IMR-90 (cell line): ENCODE measurements at places on chromosomes 5 and 9. TPM values are rescaled to one million over a fixed set of nuclear protein-coding genes. Genes with fewer than 3 reads are reported as not detected.
A peak's percentile ranks its signal among the peaks of the same experiment; 100 is the strongest.

RASGEF1C gene
- polyA plus RNA-seq: not detected in 2 replicates

PTPRD gene
- polyA plus RNA-seq: 0.07 and 0.09 TPM in 2 replicates

BTNL3 gene
- polyA plus RNA-seq: not detected in 2 replicates

CRHBP gene
- polyA plus RNA-seq: 0.09 and 0.27 TPM in 2 replicates

PTPN3 gene
- 0.79 and 0.89 TPM in 2 replicates for polyA plus RNA-seq

DNA sequence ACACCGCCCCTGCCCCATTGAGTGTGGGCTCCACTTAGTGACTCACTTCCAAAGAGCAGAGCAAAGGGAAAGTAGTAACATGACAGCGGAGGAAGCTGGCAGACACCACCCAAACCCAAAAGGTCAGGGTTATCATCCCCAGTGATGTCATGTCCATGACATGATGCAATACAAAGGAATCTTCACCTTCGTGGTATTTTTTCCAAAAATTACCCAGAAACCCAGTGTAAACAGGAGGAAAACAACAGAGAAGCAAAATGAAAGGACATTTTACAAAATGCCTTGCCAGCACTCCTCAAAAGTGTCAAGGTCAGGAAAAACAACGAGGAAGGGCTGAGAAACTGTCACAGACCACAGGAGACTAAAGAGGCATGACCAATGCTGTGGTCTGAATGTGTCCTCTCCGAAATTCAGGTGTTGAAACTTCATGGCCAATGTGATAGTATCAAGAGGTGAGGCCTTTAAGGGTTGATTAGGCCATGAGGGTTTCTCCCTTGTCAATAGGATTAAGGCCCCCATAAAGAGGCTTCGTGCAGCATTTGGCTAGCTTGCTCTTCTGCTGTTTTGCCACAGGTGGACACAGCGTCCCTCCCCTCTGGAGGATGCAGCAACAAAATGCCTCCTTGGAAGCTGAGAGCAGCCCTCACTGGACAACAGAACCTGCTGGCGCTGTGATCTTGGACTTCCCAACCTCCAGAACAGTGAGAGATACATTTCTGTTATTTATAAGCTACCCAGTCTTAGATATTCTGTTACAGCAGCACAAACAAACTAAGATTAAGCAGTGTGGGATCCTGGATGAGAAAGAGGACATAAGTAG, 30.5 kb upstream of the MED10 start:
- DNase-seq: peak; percentile 1

GRCh38 chr5:35826056-35826455, 30.6 kb upstream of the IL7R start:
- DNase-seq: no peak

DNA sequence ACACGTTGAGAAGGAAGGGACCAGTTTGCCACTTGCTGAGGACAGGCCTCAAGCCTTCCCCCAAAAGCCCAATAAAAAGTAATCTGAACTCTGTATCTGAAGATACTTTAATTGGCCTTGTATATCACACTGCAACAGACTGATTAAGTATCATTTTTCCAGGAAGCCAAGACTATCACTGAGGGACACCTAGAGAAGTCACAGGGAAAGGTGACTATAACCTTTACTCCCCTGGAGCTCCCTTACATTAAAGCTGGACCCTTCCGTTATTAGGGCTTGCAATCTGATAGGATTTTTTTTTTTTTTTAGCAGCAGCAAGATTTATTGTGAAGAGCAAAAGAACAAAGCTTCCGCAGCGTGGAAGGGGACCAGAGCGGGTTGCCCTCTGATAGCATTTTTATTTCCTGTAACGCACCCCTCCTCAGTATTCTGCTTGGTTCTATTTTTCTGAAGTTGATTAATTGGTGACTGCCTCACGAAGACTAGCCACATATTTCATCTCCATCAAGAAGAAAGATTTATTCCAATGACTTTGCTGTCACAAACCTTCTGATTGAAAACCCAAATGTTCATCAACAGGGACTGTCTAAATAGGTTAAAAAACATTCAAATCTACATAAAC, 2.7 kb downstream of the CDC14B start:
- DNase-seq: no peak

DNA sequence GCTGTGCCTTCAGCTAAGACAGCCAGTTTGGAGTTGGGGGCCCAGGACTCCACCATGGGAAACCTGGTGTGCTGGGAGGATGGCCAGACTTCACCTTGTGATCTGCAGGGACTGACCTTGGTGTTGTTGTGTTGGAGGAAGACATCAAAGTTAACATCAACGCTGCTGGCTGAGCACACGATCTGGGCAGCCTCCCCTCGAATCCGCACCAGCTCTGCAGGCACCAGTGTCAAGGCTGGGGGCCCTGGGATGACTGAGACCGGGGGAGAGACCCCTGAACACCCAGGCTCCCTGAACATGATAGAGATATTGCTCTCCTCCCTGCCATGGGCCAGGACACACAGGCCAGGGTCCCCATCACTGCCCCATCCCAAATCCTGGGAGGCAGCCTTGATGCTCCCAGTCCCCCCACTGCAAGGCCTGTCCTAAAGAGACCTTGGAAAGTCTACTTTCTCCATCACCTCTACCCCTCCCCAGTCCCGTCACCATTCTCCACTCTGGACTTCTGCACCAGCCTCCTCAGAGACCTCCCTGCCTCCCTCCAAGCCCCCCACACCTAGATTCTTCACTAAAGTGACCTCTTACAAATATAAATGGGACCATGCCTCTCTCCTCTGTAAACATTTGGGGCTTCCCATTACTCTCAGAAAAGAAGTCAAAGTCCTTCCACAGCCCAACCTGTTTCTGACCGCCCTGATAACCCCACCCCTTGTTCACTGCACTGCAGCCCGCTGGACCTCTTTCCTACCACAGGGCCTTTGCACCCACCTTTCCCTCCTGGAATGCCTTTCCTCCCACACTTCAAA, 8.2 kb downstream of the CSF1R start:
- no peak for DNase-seq

- DNase-seq: no peak
Observed at GRCh38 chr5:116883875-116884274, 309.3 kb upstream of the SEMA6A start.

GRCh38 chr5:6737043-6737941, 24.1 kb downstream of the TENT4A start:
- DNase-seq: no peak
